ENCODE measurements at places on chromosomes 7 and 10. TPM values are rescaled to one million over a fixed set of nuclear protein-coding genes. Genes with fewer than 3 reads are reported as not detected.

The OR9A2 gene
- 0.71 TPM for total RNA-seq

The MYO1G gene
- 8.8 TPM for total RNA-seq

The CD36 gene
- 208 TPM for total RNA-seq

The CPA4 gene
- total RNA-seq: 2.3 TPM

The PDGFA gene
- 36.5 TPM for total RNA-seq

The CREM gene
- 59.5 TPM for total RNA-seq

The ATP6V0A4 gene
- total RNA-seq: not detected

The SPDYE6 gene
- not detected for total RNA-seq

The TCAF2 gene
- total RNA-seq: 2.5 TPM

The PAPOLB gene
- total RNA-seq: 0.98 TPM

The VIPR2 gene
- total RNA-seq: 2.0 TPM

The LRIT1 gene
- total RNA-seq: not detected

DNA sequence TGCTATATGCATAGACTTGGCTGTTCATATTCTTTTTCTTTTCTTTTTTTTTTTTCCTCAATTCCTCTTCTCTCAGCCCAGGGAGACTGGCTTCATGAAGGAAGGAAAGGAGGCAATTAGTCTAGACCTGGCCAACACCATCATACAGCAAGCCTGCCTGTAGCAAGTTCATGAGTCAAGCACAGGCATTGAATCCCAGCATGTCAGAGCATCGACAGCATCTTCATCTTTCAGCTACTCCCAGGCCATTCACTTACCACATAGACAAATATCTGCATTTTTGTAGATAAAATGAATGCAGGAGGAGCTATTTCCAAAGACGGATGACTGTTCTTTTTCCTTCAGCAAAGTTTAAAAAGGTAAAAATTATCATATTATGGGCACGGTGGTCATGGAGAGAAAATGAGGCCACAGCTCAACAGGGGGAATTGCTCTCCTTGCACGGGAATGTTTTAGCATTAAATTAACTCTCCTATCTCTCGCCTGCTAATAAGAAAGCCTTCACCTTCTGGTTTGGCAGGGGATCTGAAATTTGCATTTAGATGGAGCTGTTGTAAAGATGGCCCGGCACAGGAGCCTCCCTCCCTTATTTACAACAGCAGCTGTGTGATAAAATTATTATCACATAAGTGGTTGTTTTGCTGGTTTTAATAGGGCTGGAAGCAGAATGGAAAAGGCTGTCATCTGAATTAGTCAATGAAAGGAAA, 626.5 kb upstream of the AUTS2 start:
- DNase-seq: no peak

- no peak for DNase-seq
These were observed 2.9 kb upstream of the IGF2BP3 start for GRCh38 chr7:23472956-23473843.

DNA sequence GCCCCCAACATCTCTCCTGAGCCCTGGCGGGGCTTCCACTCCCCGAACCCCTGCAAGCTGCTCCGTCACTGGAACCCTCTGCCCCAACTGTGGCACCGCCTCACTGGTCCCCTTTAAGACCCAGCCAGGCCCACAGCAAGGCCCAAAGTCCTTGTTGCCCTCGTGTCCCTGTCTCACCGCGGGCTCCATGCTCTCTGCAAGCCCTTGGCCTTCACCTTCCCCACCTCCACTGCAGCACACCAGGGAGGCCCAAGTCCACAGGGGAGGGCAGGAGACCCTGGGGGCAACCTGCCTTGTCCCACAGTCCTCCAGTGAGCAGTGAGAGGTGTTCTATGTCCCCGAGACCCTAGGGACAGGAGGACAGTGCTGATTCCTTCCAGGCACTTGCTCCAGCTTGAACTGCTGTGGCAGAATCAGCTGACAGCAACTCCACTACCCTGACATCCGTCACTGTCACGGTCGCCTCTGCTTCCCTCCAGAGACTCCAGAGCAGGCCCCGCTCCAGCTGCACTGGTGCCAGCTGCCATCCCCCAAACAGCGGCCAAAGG, 105.3 kb downstream of the CYTH3 start:
- DNase-seq: no peak

- DNase-seq: no peak
These were observed 233.2 kb upstream of the PRSS1 start for GRCh38 chr7:142516038-142516501.

- DNase-seq: no peak
These were observed 73.3 kb downstream of the NRF1 start for GRCh38 chr7:129684777-129685176.

GRCh38 chr10:130727766-130728490, 583.6 kb downstream of the TCERG1L start:
- no peak for DNase-seq

DNA sequence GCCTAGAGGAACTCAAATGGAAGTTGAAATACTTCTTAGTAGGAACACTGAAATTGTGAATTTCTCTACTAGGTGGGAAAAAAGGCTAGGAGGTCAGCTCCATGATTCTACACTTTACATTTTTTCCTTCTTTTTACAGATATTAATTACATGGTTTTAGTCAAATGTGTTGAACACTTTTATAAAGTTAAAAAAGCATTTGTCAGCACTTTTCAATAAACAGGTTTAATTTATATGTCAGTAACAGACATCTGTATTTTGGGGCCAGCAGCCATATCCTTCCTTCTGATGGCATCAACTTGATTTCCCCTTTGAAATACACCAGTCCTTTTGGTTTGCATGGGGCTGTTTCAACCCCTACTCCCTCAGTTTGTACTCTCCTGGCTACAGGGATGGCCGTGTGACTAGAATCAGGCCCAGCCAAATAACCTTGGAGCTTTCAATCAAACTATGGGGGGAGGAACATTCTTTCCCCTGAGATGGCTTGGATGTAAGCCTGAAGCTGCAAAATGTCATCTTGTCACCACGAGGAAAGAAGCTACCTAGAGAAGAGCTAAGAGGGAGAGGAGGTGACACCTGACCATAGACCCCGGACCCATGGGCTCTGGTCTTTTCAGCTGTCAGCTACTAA, 171.0 kb upstream of the NEBL start:
- no peak for DNase-seq

DNA sequence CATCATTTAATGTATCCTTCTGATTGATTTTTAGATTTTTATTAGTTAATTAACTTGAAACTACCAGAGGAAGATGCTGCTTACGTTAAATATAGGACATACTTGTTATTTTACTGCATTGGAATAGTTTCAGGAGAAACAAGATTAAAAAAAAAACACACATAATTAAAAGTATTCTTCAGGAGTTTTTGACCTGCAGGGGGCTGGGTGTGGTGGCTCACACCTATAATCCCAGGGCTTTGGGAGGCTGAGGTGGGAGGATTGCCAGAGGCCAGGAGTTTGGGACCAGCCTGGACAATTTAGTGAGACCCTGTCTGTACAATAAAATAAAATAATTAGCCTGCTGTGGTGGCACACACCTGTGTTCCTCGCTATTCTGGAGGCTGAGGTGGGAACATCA, 10.7 kb downstream of the CBLL1 start:
- no peak for DNase-seq

DNA sequence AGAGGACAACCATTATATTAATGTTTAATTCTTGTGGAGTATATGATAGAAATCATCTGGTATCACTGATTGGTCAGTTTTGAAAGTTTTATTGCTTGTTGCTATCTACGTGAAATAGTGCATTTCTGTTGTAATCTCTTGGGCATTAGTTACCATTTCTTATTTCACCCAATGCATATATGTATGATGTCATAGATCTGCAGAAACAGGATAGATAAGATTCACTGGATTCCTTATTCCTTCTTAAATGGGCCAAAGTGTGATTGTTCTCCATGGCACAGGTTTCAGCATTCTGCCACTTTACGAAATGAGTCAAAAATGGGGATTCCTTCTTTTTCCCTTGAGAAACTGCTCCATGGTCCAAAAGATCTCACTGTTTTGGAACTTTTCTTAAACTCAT, 56.6 kb downstream of the VTI1A start:
- no peak for DNase-seq

DNA sequence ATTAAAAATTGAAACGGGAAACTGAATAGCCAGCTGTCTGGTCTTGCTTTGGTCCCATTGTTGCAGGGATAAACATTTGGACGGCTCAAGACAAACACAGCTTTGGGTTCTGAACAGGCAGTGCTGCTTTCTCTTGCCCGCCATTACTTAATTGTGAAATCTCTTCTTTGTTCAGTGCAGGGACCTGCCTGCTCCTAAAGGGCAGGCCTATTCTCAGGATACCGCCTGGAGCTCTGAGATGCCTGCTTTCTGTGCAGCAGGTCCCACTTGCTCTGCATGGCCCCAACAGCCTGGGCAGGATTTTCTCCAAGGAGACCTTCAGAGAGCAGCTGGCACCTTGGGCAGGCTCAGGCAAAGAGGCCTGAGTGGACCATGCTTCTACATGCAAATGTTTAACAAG, 237.6 kb downstream of the KCNMA1 start:
- DNase-seq: no peak

DNA sequence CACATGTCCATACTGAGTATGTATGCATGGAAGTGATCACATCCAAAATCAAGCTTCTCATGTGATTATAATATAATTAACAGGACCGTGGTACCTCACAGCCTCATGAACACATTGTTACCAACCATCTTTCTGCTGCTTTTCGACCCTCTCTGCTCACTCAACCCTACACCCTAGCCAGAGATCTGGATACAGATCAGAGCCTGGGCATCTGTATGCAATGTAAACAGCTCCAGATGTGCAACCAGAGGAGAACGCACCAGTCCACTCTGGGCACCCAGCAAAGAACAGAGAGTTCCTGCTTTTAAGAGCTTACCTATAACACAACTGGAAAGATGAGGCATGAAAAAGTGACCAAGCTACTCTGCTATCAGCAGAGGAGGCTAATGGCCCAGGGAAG, 145.1 kb downstream of the FGFR2 start:
- no peak for DNase-seq

- no peak for DNase-seq
These were observed 64.2 kb downstream of the CFTR start for GRCh38 chr7:117544061-117544460.

- peak; percentile 66 for DNase-seq
These were observed 1.1 kb upstream of the KBTBD2 start for GRCh38 chr7:32892521-32893206.

- no peak for DNase-seq
These were observed 80.4 kb downstream of the PPP1R3C start for GRCh38 chr10:91552274-91553095.

DNA sequence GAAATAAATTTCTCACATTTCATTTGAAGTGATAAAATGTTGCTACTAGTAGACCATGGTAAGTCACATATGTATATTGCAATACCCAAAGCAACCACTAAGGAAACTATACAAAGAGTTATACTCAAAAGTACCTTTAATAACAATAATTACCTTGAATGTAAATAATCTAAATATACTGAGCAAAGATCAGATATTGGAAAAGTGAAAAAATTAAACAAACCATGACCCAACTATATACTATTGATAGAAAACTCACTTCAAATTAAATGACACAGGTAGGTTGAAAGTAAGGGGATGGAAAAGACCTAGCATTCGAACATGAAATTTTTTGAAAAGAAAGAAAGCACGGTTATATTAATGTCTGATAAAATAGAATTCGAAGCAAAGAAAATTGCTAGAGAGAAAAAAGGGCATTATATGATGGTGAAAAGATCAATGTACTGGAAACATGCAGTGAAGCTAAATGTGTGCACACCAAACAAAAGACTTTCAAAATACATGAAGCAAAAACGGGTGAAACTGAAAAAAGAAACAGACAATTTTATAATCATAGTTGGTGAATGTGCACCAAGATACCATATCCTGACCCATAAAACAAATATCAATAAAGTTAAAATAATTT, 29.1 kb downstream of the TFPI2 start:
- no peak for DNase-seq

All from sciatic nerve (tissue), 2 donors.